ENCODE measurements at places on chromosomes 11 and 22. TPM values are rescaled to one million over a fixed set of nuclear protein-coding genes. Genes with fewer than 3 reads are reported as not detected.

GRCh38 chr11:12983336-12983735, 25.8 kb upstream of the RASSF10 start:
- DNase-seq = no peak

- no peak for DNase-seq
Measured at GRCh38 chr11:73478737-73479347, 102.6 kb downstream of the RELT start.

DNA sequence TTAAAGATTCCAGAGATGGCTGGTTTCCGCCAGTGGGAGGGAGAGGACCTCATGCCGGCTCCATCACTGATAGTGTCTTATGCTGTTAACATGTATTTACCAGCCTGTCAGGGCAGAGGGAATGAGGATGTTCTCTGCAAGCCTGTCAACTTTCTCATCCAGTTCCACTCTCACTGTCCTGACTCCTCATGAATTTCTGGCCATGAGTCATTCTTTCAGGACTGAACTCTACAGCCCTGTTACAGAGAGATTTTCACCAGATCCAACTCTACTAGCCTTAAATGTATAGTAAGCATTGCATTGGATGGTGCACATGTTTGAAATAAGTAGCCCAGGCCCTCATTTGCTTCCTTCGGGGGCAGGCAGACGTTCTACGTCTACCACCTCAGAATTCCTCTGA, 387.7 kb downstream of the TMEM135 start:
- DNase-seq = no peak

Gene SSH3
- total RNA-seq = 98.0 TPM

- no peak for DNase-seq
Measured at GRCh38 chr11:12239396-12239795, 129.0 kb downstream of the MICAL2 start.

Gene MMP12
- total RNA-seq = not detected

DNA sequence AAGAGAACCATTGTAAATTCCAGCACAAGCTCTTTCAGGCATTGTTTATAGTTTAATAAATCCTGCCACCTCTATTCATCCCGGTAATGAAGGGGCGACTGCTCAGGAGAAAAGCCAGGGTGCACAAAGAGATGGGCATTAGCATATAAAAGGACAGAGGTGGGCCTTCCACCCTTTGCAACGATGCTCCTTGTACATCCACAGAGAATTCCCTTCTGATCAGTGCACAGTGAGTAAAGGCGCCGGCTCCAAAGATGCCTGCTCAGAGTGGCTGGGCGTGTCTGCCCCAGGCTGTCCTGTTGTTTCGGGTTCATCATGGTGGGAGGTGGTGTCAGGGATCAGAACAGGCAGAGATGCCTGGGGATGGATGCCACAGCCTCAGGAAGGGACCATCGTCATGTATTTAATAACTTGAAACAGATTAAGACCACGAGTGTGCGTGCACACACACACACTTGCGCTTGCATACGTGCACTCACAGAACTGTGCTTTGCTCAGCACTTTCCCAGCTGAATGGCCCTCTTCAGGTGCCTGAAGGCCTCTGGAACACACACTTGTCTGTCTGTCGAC, 305.0 kb downstream of the TBC1D22A start:
- DNase-seq = no peak

Gene MAJIN
- total RNA-seq = not detected

Gene SAA2
- 19.4 TPM for total RNA-seq

GRCh38 chr11:33383075-33383919, 126.1 kb downstream of the HIPK3 start:
- DNase-seq = no peak

GRCh38 chr11:32567154-32567553, 16.5 kb upstream of the EIF3M start:
- DNase-seq = no peak

Gene FBLN1
- 1,019 TPM for total RNA-seq

Gene MMP8
- not detected for total RNA-seq

Gene MGAT3
- 0.98 TPM for total RNA-seq

- DNase-seq = no peak
Measured at GRCh38 chr11:40732132-40732531, 727.3 kb downstream of the LRRC4C start.

GRCh38 chr22:32309585-32310251, 47.9 kb upstream of the RFPL3 start:
- DNase-seq = no peak

Gene OR2D2
- total RNA-seq = not detected
